Smooth muscle cell of the umbilical artery (primary cell): ENCODE measurements at places on chromosomes 1 and 21. TPM values are rescaled to one million over a fixed set of nuclear protein-coding genes. Genes with fewer than 3 reads are reported as not detected.

The MINDY1 gene
- 4.5 and 8.2 TPM in 2 replicates for total RNA-seq

The CDA gene
- 0.92 TPM in 1 of 2 replicates, not detected in the other for total RNA-seq

The PCSK9 gene
- total RNA-seq, result 0.89 and 2.4 TPM in 2 replicates

The TMEM269 gene
- not detected in 2 replicates for total RNA-seq

The SERTAD4 gene
- 0.59 and 0.78 TPM in 2 replicates for total RNA-seq

The EFNA3 gene
- 1.8 and 2.7 TPM in 2 replicates for total RNA-seq

The AGPAT3 gene
- total RNA-seq, result 51.4 and 130 TPM in 2 replicates

The YBEY gene
- total RNA-seq, result 8.3 and 14.0 TPM in 2 replicates

The INKA2 gene
- 1.2 and 4.7 TPM in 2 replicates for total RNA-seq

The RASAL2 gene
- total RNA-seq, result 19.6 and 34.2 TPM in 2 replicates

The SPRR2D gene
- total RNA-seq, result not detected in 2 replicates

The LRRC8B gene
- 1.5 and 4.0 TPM in 2 replicates for total RNA-seq

The NPR1 gene
- total RNA-seq, result under 0.01 and 0.05 TPM in 2 replicates

The NUDT4B gene
- total RNA-seq, result 10.4 and 12.8 TPM in 2 replicates

The CFAP141 gene
- total RNA-seq, result not detected in 2 replicates
